ENCODE measurements at places on chromosomes 6 and 20.

- no peak for DNase-seq
Measured at GRCh38 chr6:137763886-137764285, 103.2 kb upstream of the TNFAIP3 start.

GRCh38 chr6:715709-716491, 23.0 kb upstream of the EXOC2 start:
- DNase-seq = no peak

GRCh38 chr6:39566456-39566855, 158.8 kb downstream of the KIF6 start:
- DNase-seq = no peak

DNA sequence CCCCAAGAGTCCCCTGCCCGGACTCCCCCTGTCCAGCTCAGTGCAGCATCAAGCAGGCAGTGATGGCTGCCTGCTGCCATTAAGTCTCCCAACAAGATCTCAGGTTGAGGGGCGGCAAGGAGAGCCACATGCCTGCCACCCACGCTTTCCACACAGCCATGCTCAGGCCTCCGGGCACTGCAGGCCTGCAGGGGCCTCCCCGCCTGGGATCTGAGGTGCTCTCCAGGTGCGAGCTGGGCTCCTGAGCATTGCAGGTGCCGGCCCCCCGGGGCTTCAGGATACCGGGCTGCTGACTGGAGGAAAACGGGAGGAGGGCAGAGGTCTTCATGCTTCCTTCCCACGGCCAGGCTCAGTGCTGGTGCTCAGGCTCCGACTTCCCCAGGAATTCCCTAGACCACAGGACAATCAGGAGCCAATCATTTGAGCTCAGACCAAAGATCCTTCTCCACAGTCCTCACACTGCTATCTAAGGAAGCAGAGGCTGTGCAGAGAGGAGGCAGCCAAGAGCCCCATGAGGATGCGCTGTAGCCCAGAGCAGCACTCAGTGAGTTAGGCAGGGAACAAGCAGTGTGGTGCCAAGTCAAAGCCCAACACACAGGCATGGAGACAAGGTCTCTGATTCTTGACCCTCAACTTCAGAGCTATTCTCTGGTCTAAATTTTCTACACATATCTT, 52.7 kb downstream of the PYGB start:
- no peak for DNase-seq

DNA sequence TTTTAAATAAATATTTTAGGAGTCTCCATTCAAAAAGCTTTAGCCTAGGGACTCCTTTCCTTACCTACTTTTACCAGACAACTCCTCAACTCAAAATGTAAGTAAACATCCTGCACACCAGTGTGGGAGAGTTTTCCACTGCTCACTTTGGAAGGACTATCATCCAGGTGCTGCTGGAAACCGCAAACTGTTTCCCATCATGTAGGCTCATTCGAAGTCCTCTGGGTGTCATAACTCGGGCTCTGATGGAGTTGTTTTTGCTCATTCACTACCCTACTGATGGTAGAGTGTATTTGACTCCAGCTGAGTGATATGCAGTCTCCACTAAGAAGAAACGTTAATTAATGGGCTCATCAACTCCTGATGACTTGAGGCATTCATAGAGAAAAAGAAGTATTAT, 136.5 kb upstream of the AKAP12 start:
- DNase-seq = no peak

- no peak for DNase-seq
Measured at GRCh38 chr6:73006146-73006545, 219.2 kb downstream of the KHDC1L start.

- DNase-seq = no peak
Measured at GRCh38 chr6:44327760-44328159, 14.6 kb upstream of the AARS2 start.

DNA sequence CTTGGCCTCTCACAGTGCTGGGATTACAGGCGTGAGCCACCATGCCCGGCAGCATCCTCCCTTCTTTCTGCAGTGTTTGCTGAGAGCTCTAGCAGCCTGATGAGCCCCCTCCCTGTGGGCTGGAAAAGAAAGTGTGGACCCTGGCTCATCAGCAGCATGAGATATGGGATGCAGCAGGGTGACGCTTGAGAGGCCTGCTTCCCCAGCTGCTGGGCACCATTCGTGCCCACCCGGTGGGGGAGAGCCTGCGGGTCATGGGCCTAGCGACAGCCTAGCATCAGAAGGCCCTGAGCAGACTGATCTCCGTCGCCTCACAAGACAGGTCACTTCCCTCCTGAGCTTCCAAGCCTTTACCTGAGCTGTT, 16.0 kb upstream of the CCDC167 start:
- DNase-seq = no peak

- no peak for DNase-seq
Measured at GRCh38 chr6:6912817-6913744, 194.7 kb upstream of the RREB1 start.

Measured in activated CD8-positive, alpha-beta memory T cell treated with anti-CD3 and anti-CD28 coated beads for 1 hour (primary cell).